ENCODE measurements at places on chromosomes 2 and 18. TPM values are rescaled to one million over a fixed set of nuclear protein-coding genes. Genes with fewer than 3 reads are reported as not detected.

DNA sequence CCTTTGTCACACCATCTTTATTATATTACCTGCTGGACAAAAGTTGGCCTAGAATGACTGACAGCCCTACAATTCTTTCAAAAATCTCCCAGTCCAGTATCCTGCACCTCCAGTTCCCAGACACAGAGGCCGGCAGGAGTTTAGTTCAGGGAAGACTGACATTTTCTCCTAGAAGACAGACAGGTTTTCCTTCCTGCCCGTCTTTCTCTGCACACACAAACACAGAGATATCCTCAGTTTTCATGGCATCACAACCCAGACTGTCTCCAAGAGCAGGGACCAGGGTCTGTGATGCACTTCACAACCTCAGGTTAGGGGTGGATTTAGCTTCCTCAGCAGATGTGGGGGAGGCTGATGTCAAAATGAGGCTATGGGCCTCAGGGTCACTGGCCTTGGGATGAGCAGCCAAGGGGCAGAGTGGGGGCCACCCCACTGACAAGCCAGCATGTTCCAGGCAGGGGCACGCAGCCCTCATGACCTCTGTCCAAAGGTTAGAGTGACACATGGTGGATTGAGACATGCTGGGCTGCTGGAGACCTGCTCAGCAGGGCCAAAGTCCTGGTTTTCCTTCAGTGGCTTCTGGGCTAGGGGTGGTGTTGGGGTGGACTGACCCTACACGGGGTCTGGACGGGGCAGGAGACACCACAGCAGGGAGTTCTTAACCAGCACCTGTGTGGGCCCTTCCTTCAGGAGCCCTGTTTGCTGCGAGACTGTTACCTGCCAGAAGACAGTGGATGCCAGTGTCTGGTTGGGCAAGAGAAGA lies 70.5 kb downstream of the SFXN5 start:
- DNase-seq, result no peak

DNA sequence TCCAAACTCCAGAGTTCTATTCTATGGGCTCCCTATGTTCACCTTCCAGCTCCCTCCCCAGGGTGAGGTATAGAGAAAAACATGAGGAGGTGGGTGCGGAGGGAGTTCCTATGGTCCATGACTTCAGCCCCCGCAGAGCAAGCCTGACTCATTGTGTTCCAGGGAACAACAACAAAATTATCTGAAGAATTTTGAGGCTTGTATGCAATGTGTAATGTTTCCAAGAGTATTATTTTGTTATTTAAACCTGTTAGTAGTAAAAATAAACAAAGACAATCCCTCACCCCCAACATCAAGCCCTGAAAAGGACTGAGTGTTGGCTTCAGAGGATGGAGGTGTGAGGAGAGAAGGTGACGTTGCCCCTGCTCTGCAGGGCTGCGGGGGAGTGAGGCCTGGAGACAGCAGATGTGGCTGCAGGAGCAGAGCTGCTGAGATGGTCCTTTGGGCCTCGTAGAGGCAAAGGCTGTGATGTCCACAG lies 29.0 kb downstream of the LAMA3 start:
- DNase-seq, result no peak

ZNF804A gene
- not detected for total RNA-seq

DAW1 gene
- total RNA-seq, result not detected

DNA sequence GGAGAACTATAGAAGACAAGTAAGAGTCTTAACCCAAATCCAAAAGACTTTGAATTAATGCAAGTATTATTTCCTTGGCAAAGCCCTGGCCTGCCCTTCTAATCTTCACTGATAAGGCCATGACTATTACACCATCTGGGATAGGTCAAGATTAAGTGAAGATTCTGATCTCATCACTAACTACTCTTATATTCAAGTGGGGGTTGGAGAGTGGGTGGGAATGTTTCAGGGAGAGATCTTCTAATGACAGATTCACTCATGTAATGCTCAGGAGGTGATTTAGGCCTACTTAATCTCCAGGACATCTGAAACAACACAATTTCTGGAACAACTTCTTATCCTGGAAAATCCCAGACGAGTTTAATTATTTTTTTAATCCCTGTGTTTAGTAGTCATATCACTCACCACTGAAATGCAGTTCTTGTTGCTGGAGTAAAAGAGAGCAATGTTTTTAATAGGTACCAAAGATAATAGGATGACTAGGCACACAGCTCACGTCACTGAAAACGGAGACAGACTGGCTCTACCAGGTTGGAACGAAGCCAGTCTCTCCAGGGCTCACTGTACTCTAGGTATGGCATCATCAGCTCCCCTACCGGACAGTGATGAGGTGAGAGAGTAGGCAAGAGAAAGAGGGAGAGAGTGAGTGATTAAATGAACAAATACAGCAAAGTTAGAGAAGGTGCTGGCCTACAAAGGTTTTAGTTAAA lies 133.1 kb downstream of the NCKAP5 start:
- no peak for DNase-seq

INPP5D gene
- 105 TPM for total RNA-seq

EN1 gene
- total RNA-seq, result not detected

- no peak for DNase-seq
Measured at GRCh38 chr2:108182489-108182888, 57.3 kb upstream of the SULT1C3 start.

RNF152 gene
- 1.6 TPM for total RNA-seq
